NCI-H1092 treated with DMSO at 0.1 percent for 48 hours (cell line): ENCODE measurements at places on chromosomes 5 and 9.

DNA sequence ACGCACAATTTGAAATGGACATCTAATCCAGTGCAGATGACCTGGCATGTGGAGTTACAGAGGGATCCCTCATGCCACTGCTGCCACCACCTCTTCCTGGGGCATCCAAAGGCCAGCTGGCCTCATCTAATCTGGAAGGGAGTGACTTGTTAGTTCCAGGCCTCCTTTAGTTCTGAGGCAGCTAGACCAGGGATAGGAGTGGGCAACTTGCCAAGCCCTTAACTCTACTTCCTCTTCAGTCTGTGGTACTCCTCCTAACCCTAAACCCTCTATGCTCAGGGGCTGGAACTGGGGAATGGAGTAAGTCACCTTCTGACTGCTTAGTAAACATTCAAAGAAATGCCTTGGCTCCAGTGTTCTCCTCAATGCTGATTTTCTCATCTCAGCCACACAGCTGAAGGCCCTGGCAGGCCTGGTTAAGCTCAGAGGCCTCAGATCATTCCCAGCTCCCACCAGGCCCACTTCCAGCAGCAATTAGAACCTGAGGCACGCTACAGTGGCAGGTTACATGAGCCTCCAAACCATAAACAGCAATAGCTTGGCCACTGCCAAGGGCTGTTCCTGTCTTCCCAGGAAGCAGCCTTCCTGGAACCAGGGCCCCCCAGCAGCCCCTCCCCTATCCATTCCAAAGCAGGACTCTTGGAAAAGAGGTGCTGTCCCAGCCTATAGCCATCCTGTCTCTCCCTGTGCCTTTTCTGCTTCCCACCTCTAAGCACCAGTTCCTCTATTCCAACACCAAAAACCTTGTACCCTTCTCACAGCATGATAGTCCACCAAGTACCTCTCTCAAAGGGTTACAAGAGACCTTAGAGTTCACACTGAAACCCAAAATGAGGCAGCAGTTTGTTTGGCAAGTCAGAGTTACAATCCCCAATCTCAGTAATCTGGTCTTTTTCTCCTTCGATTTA is 2.0 kb downstream of the EIF4EBP3 start:
- DNase-seq: no peak

GRCh38 chr5:1634337-1634661 is 110.5 kb upstream of the LPCAT1 start:
- DNase-seq: no peak

DNA sequence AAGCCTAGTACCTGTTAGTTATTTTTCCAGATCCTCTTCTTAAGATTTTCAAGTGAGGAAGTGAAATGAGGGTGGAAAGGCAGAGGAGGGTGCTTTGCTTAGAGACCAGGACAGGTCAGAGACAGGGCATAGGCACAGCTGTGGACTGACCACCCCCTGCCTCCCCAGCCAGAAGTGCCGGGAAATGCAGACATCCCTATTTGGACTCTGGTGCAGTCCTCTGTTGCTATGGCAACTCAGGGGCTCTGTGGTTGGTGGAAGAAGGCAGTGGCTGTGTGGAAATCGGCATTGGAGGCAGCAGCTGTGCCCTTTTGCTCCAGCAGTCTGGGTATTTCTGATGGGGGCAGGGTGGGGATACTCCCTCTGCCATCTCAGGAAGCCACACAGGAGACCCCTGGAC is 43.3 kb upstream of the NDFIP1 start:
- peak; percentile 43 for DNase-seq

- DNase-seq: no peak
These were observed 180.1 kb downstream of the TTLL11 start for GRCh38 chr9:121912812-121913627.
